ENCODE measurements at places on chromosomes 13 and 19. TPM values are rescaled to one million over a fixed set of nuclear protein-coding genes. Genes with fewer than 3 reads are reported as not detected.

- H3K27me3 ChIP-seq = peaks cover 3% of the 10 kb centered on the region
- DNase-seq = no peak
- no peak overlapping the region for H3K27ac ChIP-seq
- H3K36me3 ChIP-seq = no peaks in the 10 kb centered on the region
- no peaks in the 10 kb centered on the region for H3K4me1 ChIP-seq
- no peak overlapping the region for H3K4me3 ChIP-seq
Measured at GRCh38 chr13:34567597-34567996, 374.5 kb upstream of the NBEA start.

GRCh38 chr19:3319643-3320353 lies 46.6 kb upstream of the NFIC start:
- no peak overlapping the region for H3K27ac ChIP-seq
- H3K4me1 ChIP-seq = no peaks in the 10 kb centered on the region
- no peak for DNase-seq
- peaks cover 44% of the 10 kb centered on the region for H3K27me3 ChIP-seq
- H3K36me3 ChIP-seq = no peaks in the 10 kb centered on the region

- H3K36me3 ChIP-seq = peaks cover 28% of the 10 kb centered on the region
- DNase-seq = no peak
- H3K4me3 ChIP-seq = no peak overlapping the region
- H3K4me1 ChIP-seq = peaks cover 22% of the 10 kb centered on the region
- no peaks in the 10 kb centered on the region for H3K27me3 ChIP-seq
Measured at GRCh38 chr13:23992781-23993679, 95.7 kb upstream of the C1QTNF9B start.

- no peak overlapping the region for H3K4me3 ChIP-seq
- no peak for DNase-seq
- H3K36me3 ChIP-seq = peaks cover 13% of the 10 kb centered on the region
- H3K27me3 ChIP-seq = no peaks in the 10 kb centered on the region
- peak overlapping the region; percentile 89 for H3K27ac ChIP-seq
- H3K4me1 ChIP-seq = peaks cover 29% of the 10 kb centered on the region
Measured at GRCh38 chr13:80685942-80686341, 345.0 kb upstream of the SPRY2 start.

GRCh38 chr13:30334663-30335386 lies 27.5 kb upstream of the KATNAL1 start:
- peak; percentile 43 for DNase-seq
- H3K4me1 ChIP-seq = peaks cover 15% of the 10 kb centered on the region
- no peak overlapping the region for H3K27ac ChIP-seq

- H3K4me1 ChIP-seq = peaks cover 56% of the 10 kb centered on the region
- no peaks in the 10 kb centered on the region for H3K36me3 ChIP-seq
- H3K27ac ChIP-seq = no peak overlapping the region
- DNase-seq = no peak
- peak overlapping the region; percentile 23 for H3K4me3 ChIP-seq
- H3K27me3 ChIP-seq = no peaks in the 10 kb centered on the region
Measured at GRCh38 chr19:33875071-33875470, 78.4 kb downstream of the KCTD15 start.

DNA sequence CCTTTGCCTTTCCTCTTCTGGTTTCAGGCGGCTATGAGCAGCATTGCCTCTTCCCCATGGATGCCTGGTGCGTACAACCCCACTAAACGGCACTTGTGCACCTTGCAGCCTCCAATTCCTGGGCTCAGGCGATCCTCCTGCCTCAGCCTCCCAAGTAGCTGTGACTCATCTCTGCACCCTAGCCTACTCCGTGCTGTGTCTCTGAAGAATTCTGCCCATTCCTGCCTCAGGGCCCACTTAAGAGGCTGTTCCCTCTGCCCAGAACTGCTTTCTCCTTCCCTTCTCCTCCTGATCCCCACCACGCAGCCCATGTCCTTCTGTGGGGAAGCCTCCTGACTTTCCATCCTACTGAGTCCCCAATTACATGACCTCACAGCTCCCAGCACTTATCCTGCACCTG lies 142.2 kb upstream of the ZNF507 start:
- H3K4me3 ChIP-seq = no peak overlapping the region
- H3K36me3 ChIP-seq = no peaks in the 10 kb centered on the region
- H3K4me1 ChIP-seq = no peaks in the 10 kb centered on the region

- H3K4me1 ChIP-seq = peaks cover 4% of the 10 kb centered on the region
- no peak overlapping the region for H3K4me3 ChIP-seq
- no peaks in the 10 kb centered on the region for H3K27me3 ChIP-seq
- DNase-seq = no peak
Measured at GRCh38 chr13:70541451-70541850, 433.2 kb upstream of the KLHL1 start.

- no peak overlapping the region for H3K4me3 ChIP-seq
- no peak for DNase-seq
- H3K27ac ChIP-seq = no peak overlapping the region
- no peaks in the 10 kb centered on the region for H3K36me3 ChIP-seq
- peaks cover 2% of the 10 kb centered on the region for H3K27me3 ChIP-seq
Measured at GRCh38 chr19:30076101-30076551, 134.1 kb downstream of the URI1 start.

- no peak for DNase-seq
- H3K4me1 ChIP-seq = no peaks in the 10 kb centered on the region
- no peak overlapping the region for H3K27ac ChIP-seq
- H3K27me3 ChIP-seq = no peaks in the 10 kb centered on the region
Measured at GRCh38 chr19:57305056-57305455, 15.2 kb upstream of the ZNF543 start.

TRPC4 gene
- total RNA-seq = 2.5 TPM

CDX2 gene
- total RNA-seq = 2.4 TPM

KLF2 gene
- 0.16 TPM for total RNA-seq

KBTBD7 gene
- 14.7 TPM for total RNA-seq

MATK gene
- total RNA-seq = not detected

Measured in neural crest cell (in vitro differentiated cells).